SW480 (cell line): ENCODE measurements at places on chromosomes 3 and 15.

GRCh38 chr15:61796056-61796455 lies 264.2 kb downstream of the VPS13C start:
- DNase-seq = no peak

DNA sequence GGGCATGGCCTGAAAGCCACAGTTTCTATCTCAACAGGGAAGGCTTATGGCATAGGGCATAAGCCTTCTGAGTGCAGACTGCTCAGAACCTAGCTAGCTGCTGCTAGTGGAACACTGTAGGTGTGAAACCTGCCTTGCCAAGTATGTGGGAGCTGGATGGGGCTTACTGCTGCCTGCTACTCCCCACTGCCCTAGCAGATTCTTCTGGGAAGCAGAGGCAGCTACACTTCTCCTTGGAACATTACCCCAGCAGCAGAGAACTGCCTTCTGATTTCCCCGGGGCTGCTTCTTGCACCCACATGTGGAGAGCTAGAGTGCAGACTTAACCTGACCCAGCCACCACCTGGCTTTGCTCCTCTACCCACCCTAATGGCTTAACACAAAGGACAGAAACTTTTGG lies 215.7 kb downstream of the POLQ start:
- DNase-seq = no peak

GRCh38 chr3:54223063-54223462 lies 100.7 kb downstream of the CACNA2D3 start:
- no peak for DNase-seq

DNA sequence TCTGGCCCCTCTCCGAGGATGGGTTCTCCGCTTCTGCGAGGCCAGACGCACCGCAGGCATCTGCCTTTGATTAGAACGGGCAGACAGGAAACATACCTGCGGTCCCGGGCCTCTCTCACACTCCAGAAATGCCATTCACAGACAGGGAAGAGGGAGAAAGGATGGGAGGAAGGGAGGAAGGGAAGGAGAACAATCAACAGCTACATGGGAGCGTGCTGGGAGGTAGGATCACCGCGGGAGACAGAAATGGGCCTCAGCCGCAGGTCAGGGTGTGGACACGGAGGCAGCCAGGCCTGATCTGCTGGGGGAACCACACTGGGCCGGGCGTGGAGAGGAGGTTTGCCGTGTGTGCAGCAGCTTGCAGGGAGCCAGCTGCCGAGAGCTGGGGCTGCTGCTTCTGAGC lies 90.7 kb upstream of the RGMA start:
- peak; percentile 83 for DNase-seq

- no peak for DNase-seq
These were observed 18.3 kb upstream of the ATP8B4 start for GRCh38 chr15:50137330-50137761.

GRCh38 chr15:70180186-70180875 lies 82.6 kb upstream of the TLE3 start:
- DNase-seq = no peak

- DNase-seq = no peak
These were observed 100.0 kb upstream of the C3orf80 start for GRCh38 chr3:160125258-160125657.

GRCh38 chr3:72223116-72223515 lies 438.2 kb upstream of the PROK2 start:
- DNase-seq = no peak

DNA sequence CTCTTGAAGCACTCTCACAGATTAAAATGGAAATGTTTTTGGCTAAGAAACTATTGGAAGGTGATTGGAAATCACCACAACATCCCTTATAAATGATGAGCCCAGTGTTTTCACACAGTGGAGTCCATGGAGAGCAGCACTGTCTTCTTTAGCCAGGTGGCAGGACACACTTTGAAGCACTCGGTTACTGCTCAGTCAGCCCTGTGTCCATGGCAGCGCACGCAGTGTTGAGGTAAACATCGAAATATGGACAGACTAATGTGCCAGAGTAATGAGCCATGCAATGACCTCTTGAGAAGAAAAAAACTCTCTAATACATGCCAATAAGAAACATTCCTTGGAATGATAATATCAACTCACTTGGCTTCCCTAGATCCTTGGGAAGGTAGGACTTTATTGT lies 66.6 kb downstream of the TGFBR2 start:
- no peak for DNase-seq

- DNase-seq = no peak
These were observed 24.8 kb downstream of the ZBTB38 start for GRCh38 chr3:141392897-141393734.

DNA sequence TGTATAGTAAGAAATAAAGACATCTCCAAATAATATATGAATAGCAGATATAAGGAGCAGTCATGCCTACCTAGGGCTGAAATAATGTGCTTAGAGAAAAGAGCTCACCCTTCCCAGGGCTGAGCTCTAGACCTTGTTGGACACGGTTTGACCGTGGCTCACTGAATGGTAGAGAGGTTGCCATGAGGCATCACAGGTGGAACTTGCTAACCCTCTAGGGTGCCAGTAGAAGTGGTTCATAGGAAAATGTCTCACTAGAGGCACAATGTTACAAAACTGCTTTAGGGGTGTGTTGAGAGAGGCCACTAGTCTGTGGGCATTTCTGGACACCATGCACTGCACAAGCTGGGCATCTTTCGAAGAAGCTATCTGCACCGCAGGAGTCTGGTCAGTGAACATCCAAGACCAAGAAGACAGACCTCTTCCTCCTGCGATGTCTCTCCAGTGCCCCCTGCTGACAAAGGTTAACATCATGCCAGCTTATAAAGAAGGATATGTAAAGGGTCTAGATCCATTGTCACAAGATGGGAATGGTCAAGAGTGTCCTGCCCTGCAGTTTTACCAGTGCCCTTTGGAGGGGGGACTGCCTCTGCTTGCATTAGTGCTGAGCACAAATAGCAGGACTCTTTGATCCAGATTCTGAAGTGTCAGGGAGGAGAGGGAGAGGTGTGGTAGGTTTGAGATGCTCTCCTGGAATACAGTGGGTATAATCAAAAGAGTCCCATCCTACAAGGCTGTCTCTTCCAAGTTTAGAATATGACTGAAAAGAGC lies 266.8 kb downstream of the ZNF385D start:
- DNase-seq = peak; percentile 41

- no peak for DNase-seq
These were observed 30.2 kb downstream of the FAM174B start for GRCh38 chr15:92625251-92625980.

GRCh38 chr15:96524676-96525417 lies 194.3 kb downstream of the NR2F2 start:
- no peak for DNase-seq

DNA sequence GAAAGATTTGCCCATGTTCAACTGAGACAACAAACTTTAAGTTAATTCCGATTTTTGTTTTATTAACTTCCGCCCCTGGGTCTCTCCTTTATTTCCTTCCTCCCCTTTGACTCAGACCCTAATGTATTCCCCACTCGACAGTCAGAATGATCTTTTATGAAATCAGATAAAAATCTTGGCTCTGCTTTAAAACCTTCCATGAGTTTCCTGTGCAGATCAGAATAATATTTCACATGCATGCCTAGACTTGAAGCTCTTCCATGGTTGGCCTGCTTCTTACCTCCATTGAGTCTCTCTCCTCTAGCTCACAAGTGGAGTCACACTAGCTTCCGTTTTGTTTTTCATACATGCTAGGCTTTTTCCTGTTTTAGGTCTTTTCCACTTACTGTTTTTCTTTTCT lies 116.8 kb upstream of the SPATA16 start:
- DNase-seq = no peak

DNA sequence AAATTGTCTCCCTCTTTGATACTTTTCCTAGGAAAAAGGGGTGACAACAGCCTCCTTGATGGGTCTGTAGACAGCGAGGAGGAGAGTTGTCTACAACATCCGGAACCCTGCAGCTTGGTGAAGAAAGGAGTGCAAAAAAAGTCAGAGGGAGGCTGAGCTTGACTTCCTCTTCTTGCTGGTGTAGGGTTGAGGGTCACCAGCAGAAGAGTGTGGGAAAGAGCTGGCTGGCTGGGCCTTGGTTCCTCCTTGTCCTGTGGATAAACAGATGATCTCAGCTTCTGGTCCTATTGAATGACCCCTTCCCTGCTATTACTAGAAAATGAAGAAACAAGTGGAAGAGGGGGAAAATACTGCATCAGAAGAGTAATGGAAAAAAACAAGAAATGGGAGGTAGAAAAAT lies 20.4 kb downstream of the SLC7A14 start:
- DNase-seq = no peak

- DNase-seq = no peak
These were observed 174.8 kb upstream of the BHLHE40 start for GRCh38 chr3:4804161-4805058.

DNA sequence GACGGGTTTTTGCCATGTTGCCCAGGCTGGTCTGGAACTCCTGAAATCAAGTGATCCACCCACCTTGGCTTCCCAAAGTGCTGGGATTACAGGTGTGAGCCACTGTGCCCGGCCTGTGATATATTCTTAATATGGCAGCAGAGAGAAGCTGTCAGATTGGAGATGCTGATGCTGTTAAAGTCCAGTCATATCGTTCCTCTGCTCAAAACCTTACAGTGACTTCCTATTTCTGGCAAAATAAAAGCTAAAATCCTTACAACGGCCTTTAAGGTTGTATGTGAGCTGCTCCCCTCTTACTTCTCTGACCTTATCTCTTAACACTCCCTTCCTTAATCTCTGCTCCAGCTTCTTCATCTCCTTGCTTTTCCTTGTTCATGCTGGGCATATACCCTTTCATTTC lies 26.6 kb upstream of the MGA start:
- no peak for DNase-seq

DNA sequence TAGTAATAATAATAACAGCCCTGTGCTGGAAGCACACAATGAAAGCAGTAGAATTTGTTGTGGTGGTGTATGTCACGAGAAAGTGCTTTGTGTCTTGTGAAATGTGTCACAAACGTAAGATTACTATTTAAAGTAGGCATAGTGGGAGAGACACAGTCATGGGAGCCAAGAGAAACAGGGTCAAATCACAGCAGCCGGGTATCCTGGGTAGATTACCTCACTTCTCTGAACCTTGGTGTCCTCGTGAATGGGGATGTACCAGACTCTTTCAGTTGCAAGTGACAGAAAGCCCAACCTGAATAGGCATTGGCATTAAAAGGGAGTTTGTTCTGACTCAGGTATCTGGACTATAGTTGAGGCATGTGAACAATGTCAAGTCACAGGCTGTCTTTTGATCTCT lies 29.1 kb upstream of the SRGAP3 start:
- DNase-seq = no peak

DNA sequence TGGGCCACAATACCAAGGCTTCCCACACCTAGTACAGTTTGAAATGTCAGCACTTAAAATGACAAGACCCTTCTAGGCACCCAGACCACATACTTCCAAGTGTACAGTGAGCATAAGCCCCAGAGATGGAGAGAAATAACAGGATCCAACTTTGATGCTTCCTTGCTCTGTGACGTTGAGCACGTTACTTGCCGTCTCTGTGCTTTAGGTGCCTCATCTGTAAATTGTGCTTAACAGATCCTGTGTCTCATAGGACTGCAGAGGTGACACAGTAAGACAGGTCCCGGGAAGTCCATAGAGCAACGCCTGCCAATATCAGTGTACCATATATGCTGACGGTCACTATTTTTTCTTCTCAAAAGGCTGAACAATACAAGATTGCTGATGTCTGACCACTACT lies 59.1 kb downstream of the LRIG1 start:
- DNase-seq = no peak

- DNase-seq = peak; percentile 94
These were observed 61.6 kb upstream of the CTNNB1 start for GRCh38 chr3:41137686-41138111.

- DNase-seq = no peak
These were observed 55.2 kb upstream of the TRAK1 start for GRCh38 chr3:42035816-42036482.

DNA sequence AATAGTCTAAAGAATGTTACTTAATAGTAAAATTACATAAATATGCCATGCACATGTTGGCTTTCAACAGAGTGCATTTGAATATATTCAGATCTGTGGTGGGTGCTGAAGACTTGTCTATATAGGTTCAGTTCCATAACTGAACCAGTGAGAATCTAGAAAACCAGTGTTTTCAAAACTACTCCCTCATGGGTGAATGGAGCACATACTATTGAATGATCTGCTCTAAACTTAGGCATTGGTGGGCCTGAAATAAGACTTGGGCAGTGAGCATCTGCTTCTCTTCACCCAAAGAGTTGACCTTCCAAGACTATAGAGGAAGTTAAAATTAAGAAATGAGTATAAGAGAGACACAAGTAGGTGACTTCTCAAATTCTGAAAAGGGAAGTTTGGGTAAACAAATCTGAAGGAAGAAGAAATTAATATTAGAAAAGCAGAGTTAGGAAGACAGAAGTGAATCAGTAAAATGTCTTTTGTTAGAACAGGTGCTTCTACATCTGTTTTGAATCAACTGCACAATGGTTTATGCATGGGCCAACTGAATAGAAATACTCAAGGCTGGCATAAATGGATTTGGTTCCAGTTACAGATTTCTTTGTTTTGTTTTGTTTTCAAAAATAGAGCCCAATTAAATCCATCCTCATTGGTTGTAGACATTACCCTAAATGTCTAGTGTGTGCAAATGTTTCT lies 19.3 kb downstream of the ALCAM start:
- no peak for DNase-seq

DNA sequence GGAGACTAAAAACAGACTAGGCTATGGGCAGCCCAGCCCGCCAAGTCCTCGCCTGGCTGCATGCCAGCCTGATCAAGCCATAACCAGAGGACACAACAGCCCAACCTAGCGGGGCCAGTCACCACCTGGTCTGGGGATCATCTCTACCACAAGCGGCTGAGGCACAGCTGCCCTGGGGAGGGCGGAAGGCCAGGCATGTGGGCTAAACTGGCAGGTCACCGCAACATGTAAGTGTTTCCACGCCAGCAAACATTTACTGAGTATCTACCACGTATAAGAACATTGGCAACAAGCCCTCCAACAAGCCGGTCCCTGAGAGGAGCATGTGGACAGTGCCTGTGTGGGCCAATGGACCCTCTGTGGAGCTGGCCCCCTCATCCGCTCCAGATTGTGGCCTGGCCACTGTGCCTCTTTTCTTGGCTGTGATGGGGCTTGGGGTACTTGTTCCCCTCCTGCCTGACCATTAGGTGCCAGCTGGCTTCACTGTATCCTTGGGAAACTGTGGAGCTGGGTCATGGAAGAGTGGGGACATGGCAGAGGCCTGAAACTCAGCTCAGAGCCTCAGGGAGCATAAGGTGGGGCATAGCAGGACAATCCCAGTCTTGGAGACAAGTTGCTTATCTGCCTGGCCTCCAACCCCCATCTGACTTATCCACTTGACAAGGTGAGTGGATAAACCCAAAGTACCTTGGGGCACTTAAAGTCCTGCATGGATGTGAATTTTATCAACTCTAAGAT lies 9.0 kb downstream of the UBXN7 start:
- peak; percentile 43 for DNase-seq

- no peak for DNase-seq
These were observed 43.0 kb downstream of the RAB8B start for GRCh38 chr15:63232405-63232804.

DNA sequence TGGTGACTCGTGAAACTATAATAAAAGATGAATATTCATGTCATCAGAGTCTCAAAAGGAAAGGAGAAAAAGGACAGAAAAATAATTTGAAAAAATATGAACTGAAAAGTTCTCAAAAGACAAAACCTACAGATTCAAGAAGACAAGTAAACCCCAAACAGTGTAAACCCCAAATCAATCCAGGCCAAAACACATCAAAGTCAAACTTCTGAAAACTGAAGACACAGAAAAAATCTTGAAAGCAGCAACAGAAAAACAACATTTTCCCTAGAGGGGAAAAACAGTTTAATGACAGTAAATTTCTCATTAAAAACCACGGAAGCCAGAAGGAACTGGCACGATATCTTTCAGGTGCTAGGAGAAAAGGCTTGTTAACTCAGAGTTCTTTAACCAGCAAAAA lies 143.8 kb downstream of the PEAK1 start:
- DNase-seq = no peak

GRCh38 chr3:7203969-7204847 lies 343.3 kb downstream of the GRM7 start:
- DNase-seq = no peak
